ENCODE measurements at places on chromosomes 3 and 15.

DNA sequence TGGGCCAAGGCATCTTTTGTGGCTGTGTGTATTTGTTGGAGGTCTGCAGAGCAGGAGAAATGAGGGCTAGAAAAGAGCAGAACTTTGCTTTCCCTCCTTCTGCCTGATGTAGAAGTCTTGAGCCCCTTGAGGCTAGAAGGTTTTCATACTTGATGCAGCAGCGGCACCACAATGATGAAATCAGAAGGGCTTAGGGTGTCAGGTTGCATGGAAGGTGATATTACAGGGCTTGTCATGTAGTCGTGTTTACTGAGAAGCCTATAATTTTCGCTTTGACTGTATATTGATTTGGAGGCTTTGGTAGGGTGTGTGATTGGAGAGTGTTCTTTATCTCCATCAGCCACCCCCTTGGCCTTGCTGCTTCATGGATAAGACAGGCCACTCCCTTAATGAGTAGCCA is 339.8 kb downstream of the THSD4 start:
- DNase-seq: no peak

DNA sequence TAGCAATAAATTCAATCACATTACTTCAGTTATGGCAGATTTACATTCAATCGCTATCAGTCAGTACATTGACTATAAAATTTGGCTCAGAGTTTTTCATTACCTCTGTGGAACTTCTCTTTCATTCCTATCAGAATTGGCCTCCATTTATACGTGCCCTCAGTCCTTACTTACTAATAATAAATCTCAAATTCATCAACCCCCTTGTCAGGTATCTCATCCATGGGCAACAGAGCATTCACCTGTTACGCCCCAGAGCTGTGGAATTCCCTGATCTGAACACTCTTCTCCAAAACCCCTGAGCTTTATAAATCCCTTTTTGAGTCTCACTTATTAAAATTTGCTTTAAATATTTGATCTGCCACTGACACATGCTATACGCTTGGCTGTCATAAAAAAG is 492.9 kb downstream of the GBE1 start:
- DNase-seq: peak; percentile 53

DNA sequence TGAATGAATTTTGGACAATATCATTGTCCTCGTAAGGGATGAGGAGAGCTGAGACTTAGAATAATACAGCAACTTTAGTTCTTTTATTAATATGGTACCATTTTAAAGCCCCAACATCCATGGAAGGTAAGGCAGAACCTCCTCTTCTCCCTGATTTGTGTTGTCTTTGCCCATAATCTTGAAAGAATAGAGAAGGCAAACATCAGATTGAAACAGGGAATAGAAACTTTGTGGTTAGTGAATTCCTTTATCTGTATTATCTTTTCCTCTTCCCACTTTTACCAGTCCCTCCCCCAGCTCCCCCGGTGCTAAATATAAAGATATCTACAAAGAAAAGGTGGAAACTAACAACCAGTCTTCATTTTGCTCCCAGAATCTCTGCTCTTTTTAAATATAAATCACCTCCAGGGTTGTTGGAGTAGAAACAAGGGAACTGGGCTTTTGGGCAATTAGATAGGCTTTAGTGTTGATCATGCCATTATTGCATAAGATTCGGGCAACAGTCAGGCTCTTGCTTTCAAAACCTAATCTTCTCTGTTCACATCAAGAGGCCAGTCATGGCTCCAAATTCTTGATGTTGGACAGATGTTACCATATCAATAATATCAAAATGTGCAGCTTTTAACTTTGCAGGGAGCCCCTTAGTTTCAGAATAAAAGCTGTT is 32.5 kb downstream of the ITPR1 start:
- DNase-seq: no peak

- no peak for DNase-seq
Observed at GRCh38 chr3:46681856-46682540, 11.5 kb downstream of the ALS2CL start.

DNA sequence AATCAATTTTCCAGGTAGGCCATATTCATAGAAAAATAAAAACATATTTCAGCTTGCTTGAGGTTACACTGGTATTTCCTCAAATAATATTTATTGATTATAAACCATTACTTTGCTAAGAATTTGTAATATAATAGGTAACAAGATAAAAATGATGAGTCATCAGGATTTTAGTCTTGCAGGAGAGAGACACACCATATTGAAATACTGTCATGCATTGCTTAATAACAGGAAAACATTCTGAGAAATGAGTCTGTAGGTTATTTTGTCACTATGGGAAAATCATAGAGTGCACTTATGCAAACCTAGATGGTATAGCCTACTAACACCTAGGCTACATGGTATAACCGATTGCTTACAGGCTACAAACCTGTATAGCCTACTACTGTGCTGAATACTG is 990.5 kb downstream of the OTOL1 start:
- no peak for DNase-seq

GRCh38 chr3:191343115-191343514 is 12.8 kb upstream of the UTS2B start:
- peak; percentile 1 for DNase-seq

- DNase-seq: no peak
Observed at GRCh38 chr3:134655706-134656105, 4.9 kb upstream of the KY start.

DNA sequence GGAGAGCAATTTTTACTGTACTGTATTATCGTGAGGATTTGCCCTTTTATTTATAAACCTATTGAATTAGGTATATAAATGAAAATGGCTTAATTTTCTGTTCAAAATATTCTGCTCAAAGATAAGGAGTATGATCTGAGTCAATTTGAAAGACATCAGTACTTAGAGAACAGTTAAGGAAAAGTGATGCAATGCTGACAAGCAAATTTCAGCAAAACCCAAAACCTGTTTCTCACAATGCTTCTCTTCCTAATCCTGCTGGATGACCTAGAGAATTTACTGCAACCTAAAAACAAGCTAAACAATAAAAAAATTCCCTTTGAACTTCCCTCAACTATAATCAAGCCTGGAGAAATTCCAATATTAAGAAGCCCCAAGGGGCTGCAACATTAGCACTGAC is 82.7 kb downstream of the RFX7 start:
- DNase-seq: no peak

GRCh38 chr15:62119227-62119864 is 45.7 kb downstream of the C2CD4B start:
- DNase-seq: peak; percentile 87

DNA sequence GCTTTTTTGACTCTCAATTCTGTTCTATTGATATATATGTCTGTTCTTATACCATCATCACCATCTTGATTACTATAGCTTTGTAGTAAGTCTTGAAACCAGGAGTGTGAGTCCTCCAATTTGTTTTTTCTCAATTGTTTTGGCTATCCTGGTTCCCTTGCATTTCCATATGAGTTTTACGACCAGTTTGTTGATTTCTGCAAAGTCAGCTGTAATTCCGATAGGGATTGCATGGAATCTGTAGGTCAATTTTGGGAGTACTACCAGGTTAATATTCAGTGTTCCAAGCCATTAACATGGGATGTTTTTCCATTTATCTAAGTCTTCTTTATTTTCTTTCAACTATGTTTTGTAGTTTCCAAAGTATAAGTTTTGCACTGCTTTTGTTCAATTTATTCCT is 27.0 kb downstream of the PGBD4 start:
- no peak for DNase-seq

- DNase-seq: no peak
Observed at GRCh38 chr3:177893331-177893730, 642.9 kb upstream of the KCNMB2 start.

All from RCC 7860 (cell line).